ENCODE measurements at places on chromosomes 13 and 19.

- DNase-seq: no peak
Observed at GRCh38 chr13:30157616-30157993, 149.7 kb downstream of the KATNAL1 start.

DNA sequence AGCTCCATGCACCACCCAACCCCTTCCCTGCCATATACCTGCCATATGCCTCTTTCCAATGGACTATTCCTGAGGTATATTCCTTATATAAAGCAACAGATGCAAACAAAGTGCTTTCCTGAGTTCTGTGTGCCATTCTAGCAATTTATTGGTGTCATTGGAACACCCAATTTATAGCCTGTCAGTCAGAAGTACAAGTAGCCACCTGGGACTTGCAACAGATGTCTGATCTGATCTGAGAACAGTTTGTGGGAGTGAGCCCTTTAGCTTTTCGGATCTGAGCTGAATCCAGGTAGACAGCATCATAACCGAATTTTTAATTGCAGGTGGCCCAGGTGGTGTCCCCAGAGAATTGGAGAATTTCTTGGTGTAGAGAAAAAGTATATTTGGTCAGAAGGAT, 963 bp upstream of the FPR3 start:
- DNase-seq: no peak

- DNase-seq: no peak
Observed at GRCh38 chr13:99506634-99507033, 5.4 kb downstream of the TM9SF2 start.

GRCh38 chr13:99558570-99559180, 57.4 kb downstream of the TM9SF2 start:
- no peak for DNase-seq

DNA sequence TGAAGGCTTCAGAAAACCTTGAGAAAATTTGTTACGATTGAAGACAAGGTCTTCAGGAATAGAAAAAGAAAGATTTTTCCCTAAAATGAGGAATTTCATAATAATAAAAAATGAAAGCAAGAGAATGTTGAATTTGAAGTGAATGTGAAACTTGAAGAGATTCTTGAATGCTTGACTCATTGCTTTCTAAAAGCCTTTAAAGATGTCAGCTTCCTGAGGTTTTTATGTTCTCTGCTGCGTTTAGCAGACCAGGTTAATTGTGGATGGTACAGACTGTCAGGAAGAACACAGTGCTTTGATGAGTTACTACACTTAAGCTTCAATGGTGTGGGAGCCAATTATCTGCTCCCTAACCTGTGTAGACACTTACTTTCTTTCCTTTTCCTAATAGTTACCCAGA, 96.3 kb upstream of the FNDC3A start:
- no peak for DNase-seq

DNA sequence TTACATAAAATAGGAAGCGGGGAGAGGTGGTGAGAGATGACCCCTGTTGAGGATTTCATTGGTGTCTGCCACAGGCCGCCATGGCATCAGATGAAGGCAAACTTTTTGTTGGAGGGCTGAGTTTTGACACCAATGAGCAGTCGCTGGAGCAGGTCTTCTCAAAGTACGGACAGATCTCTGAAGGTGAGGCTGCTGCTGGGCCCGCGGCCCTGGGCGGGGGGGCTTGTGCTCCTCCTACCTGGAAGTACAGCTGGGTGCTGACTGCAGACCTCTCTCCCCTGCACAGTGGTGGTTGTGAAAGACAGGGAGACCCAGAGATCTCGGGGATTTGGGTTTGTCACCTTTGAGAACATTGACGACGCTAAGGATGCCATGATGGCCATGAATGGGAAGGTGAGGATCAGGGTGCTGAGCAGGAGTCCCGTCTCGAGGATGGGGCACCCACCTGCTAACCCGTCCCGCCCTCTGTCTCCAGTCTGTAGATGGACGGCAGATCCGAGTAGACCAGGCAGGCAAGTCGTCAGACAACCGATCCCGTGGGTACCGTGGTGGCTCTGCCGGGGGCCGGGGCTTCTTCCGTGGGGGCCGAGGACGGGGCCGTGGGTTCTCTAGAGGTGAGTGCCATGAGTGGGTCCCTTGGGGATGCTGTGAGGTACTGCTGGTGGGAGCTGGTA, 1.9 kb downstream of the CIRBP start:
- no peak for DNase-seq

Measured in right kidney (tissue), 9 donors.